ENCODE measurements at places on chromosomes 7 and 10.

- no peak for DNase-seq
These were observed 125.1 kb downstream of the ZMIZ1 start for GRCh38 chr10:79193694-79194382.

GRCh38 chr7:69665369-69665768, 67.1 kb downstream of the AUTS2 start:
- no peak for DNase-seq

- DNase-seq, result no peak
These were observed 52.0 kb downstream of the MMRN2 start for GRCh38 chr10:86905429-86905828.

- no peak for DNase-seq
These were observed 2.5 kb downstream of the PARP12 start for GRCh38 chr7:140060243-140060630.

GRCh38 chr10:128080641-128081040, 45.6 kb downstream of the MKI67 start:
- DNase-seq, result no peak

- DNase-seq, result no peak
These were observed 49.1 kb downstream of the PLCE1 start for GRCh38 chr10:94042834-94043175.

- no peak for DNase-seq
These were observed 34.9 kb downstream of the SRPK2 start for GRCh38 chr7:105353752-105354328.

- no peak for DNase-seq
These were observed 3.2 kb upstream of the NRBF2 start for GRCh38 chr10:63129888-63130287.

- no peak for DNase-seq
These were observed 32.0 kb downstream of the AUTS2 start for GRCh38 chr7:69630292-69630691.

- DNase-seq, result no peak
These were observed 53.6 kb downstream of the PYROXD2 start for GRCh38 chr10:98361131-98362025.

DNA sequence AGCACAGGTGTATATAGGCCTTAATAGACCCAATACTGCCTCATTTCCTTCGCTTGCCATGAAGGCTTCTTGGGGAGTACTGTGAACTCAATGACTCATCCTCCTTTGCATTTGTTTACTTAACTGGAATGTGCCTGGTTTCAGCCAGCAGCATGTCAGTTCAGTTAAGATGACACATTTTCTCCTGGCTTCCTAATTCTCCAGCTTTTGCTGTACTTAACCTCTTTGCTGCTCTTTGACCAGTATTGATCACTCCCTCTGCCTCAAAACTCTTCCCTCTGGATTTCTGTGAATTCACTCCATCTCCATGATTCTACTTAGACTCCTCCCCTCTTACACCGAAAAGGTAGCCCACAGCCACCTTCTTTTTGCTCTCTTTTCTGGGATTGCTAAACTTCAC, 135.7 kb downstream of the MAGI2 start:
- no peak for DNase-seq

DNA sequence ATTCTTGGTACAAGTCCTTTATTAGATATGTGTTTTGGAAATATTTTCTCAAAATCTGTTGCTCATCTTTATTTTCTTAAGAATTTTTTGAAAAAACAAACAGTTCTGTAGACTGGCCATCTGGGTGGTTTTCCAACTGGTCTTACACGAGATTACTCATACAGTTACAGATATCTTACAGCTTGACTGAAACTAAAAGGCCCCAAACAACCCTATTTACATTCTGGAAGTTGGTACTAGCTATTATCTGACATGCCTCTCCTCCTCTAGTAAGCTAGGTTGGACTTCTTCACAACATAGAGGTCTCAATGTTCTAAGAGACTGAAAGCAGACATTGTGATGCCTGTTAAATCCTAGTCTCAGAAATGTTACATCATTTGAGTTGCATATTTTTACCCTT, 52.0 kb downstream of the ZNF22 start:
- no peak for DNase-seq

- DNase-seq, result no peak
These were observed 73.4 kb upstream of the C1GALT1 start for GRCh38 chr7:7108931-7109330.

DNA sequence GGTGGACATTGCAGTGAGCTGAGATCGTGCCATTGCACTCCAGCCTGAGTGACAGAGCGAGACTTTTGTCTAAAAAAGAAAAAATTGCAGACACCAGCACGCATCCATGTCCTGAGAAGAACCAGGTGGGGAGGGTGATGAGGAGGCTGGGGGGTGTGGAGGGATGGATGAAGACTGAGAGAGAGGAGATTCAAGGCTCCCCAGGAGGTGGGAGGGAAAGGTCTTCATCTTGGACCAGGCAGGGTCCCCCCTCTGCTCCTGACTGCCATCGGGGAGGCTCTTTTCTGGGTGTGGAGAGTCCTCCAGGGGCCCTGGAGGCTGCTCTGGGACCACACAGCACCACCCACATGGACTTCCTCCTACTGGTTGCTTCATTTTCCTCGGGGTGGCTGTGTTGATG, 1.5 kb downstream of the SCART1 start:
- no peak for DNase-seq

GRCh38 chr10:33661580-33662336, 327.3 kb upstream of the NRP1 start:
- DNase-seq, result no peak

DNA sequence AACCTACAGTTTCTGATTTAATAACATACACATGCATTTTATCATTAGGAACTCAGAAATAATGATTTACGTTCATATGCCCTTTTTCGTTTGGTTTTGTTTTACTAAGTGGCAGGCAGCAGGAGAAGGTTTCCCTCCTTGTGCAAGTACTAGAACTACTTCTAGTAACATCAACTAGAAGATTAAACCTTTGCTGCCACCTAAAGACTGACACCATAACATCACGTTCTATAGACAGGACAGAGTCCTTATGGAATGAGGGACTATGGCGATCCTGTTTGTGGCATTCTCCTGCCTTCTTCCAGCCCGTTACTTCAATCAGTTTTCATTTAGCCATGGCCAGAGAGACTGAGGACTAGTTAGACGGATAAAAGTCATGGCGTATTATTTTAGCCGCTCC, 53.2 kb downstream of the GAD2 start:
- no peak for DNase-seq

DNA sequence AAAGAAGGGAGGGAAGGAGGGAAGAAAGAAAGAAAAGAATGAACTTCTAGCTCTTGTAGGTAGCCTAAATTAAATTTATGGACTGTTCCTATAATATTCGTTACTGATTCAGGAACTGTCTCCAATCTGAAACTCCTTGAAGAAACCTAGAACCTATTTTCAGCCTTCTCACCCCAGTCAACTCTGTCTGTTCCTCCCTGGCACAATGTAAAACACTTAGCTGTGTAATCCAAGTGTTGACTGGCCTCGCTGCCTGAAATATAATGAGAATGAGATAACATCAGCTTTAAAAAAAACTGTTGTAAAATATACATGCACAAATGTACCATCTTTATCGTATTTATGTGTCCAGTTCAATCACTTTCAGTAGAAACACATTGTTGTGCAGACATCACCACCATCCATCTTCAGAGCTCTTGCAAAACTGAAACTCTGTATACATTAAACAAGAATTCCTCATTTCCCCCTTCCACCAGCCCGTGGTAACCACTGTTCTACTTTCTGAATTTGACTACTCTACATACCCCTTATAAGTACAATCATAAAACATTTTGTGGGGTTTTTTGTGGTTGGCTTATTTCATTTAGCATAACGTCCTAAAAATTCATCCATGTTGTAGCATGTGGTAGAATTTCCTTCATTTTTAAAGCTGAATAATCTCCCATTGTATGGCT, 6.3 kb upstream of the C7orf33 start:
- no peak for DNase-seq

GRCh38 chr7:148589640-148590039, 926 bp upstream of the C7orf33 start:
- DNase-seq, result no peak

DNA sequence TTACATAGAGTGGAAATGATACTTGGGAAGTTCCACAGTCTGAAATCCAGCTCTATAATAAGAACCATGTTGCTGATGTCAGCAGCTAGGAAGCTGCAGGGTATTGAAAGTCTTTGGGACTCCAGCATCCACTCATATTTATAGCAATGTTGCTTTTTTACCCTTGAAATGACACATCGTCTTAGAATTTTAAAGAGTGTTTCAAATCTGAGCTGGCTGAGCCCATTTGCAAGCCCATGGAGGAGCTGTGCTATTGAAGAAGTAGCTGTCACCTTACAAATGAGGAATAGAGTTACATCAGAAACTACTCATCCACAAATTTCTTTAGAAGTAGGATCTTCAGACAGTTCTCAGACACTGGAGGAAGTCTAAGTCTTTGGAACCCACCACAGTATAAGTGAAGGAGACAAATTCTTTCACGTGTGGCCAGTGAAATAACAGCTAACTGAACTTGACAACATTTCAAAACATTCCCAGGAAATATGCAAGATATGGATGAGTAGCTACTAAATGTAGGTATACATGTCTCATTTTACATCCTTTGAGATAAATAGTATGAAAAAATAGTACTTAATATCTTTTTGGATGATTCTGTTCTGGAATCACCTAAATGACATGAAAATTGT, 203.6 kb downstream of the ZNF365 start:
- DNase-seq, result no peak

DNA sequence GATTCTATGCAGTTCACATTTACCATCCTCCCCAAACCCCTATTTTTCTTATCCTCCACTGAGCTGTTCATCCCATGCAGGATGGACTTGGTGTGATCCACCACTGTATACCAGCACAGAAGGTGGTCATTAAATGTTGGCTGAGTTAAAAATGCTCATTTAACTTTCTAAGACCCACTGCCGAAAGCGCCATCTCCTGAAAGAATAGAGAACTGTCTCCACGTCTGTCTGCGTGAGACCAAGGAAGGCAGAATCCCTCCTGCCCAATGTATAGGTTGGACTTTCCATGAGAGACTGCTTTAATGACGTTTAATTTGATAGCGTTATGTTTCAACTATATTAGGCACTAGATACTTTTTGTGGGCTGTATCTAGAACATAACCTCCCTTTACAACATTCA, 124.3 kb downstream of the GPAM start:
- no peak for DNase-seq

DNA sequence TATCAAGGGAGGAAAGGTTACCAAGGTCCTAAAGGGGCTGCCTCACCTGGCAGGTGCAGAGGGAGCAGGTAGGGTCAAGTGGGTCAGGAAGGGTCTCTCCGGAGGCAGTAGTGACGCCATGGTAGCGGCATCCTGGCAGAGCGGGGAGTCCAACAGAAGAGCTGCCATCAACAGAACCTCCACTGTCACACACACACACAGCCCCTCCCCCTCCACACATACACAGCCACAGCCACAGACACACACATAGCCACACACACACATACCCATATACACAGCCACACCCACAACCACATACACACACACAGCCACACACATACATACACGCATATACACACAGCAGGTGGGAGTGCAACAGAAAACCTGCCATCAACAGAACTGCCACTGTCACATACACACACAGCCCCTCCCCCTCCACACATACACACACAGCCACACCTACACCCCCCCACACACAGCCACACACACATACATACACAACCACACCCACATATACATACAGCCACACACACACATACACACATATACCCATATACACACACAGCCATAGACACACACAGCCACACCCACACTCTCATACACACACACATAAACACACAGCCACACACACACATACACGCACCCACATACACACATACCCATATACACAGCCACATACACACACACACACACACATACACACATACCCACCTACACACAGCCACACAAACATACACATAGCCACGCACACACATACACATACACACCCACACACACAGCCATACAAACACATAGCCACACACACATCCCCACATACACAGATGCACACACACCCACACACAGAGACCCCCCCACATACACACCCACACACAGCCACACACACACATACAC, 23.1 kb downstream of the KCP start:
- DNase-seq, result no peak

- DNase-seq, result no peak
These were observed 67.7 kb upstream of the JCAD start for GRCh38 chr10:30127120-30127541.

DNA sequence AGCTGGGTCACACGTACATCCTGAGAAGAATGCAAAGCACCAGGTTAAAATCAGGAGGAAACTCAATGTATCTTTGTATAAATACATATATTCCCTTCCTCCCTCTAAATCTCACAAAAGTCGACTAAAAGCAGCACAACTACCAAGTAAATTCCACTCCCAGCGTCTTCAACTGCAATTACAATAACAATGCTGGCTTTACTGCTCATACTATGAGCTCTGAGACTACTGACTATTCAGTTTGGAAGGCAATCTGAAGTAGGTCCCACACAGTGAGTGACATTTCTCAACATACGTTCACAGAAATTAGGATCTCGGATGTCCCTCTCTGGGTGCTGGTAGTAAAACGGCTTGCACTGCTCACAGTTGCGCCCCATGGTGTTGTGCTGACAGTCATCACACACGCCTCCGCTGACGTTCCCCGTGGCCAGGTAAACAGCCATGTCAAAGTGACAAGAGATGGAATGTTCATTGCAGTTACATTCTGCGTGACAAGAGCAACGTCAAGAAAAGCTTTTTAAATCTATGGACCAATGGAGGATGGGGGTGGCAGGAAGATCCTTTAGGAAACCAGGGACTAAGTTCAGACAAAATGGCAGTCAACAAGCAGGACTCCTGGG, 27.5 kb downstream of the LAMB1 start:
- no peak for DNase-seq
